ENCODE measurements at places on chromosomes 1 and 21.

DNA sequence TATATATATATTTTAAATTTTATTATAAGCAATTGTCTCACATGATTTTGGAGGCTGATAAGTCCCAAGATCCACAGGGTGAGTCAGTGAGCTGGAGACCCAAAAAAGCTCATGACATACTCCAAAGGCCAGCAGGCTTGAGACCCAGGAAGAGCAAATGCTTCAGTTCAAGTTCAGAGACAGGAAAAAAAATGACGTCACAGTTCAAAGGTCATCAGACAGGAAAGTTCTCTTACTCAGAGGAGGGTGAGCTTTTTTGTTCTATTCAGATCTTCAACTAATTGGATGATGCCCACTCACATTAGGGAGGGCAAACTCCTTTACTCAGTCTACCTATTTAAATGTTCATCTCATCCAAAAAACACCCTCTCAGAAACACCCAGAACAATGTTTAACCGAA, 18.2 kb downstream of the RXRG start:
- DNase-seq = no peak

DNA sequence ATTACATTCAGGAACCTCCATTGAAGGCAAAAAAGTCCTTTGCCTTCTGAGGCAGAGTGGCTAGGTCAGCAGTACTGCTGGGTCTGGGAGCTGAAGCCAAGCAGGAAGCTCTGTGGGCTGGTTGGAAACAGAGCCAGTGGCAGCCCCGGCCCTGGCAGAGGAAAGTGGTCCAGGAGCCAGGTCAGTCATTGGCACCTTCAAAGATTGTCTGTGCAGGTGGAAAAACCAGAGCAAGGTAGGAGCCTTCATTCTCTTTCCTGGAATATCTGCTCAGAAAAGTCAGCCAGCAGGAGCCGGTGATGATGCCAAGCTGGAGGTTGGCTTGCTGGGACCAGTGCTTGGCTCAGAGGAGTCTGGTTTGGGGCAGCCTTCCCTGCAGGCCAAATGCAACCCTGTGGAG, 12.5 kb upstream of the DISP3 start:
- DNase-seq = no peak

DNA sequence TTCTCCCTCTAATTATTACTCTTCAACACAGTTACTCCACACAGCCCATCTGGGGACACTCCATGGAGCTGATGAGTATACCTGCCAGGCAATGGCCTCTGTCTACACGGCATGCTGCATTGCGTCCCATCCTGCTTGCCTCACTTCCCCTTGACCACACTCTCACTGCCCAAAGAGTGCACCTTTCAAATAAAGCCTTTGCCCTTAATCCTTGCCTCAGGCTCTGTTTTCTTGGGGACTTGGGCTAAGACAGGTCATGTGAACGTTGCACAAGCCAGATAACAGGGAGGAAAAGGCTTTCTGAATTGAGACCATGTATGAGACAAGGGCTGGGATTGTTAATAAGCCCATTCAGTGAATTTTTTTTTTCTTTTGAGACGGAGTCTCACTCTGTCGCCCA, 40.0 kb upstream of the SIM2 start:
- DNase-seq = no peak

DNA sequence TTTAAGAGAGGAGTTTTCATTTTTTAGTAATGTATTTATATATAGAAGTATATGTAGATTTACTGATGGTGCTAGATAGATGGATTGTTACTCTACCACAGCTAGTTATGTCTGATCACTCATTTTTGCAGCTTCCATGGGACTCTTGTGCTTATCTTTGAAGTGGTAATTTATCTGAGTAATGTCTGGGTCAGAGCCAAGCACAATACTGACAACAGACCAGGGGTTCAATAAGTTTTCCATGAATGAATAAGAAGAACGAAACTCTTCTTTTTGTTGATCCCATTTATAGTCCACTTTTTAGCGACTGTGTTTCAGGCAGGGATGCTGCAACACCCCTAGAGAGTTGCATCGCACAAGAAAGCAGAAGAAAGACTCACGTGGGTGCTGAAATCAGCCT, 935.2 kb downstream of the PLA2G4A start:
- DNase-seq = no peak

DNA sequence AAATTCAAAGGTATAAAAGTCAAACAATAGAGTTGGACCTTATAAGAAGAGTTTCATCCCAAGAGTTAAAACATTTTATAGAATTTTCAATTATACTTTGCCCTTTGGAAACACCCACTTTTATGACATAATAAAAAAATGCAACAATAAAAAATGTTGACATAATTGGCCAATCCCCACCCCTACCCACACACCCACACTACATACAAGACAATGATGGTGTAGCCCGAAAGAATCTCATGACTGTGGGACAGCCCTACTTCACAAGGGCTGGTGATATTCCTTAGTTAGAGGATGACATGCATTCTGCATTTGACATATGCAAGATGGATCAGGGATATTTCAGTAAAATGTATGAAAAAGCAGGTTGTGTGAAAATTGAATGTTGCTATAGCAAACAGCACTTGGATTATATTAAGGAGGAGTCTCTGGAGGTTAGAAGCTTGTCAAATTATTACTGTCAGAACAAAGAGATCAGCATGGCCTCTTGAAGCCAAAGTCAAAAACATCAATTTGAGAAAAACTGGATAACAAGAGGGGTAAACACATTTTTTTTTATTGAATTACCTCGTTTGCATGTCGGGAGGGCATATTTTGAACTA, 133.0 kb upstream of the SAMSN1 start:
- DNase-seq = no peak

DNA sequence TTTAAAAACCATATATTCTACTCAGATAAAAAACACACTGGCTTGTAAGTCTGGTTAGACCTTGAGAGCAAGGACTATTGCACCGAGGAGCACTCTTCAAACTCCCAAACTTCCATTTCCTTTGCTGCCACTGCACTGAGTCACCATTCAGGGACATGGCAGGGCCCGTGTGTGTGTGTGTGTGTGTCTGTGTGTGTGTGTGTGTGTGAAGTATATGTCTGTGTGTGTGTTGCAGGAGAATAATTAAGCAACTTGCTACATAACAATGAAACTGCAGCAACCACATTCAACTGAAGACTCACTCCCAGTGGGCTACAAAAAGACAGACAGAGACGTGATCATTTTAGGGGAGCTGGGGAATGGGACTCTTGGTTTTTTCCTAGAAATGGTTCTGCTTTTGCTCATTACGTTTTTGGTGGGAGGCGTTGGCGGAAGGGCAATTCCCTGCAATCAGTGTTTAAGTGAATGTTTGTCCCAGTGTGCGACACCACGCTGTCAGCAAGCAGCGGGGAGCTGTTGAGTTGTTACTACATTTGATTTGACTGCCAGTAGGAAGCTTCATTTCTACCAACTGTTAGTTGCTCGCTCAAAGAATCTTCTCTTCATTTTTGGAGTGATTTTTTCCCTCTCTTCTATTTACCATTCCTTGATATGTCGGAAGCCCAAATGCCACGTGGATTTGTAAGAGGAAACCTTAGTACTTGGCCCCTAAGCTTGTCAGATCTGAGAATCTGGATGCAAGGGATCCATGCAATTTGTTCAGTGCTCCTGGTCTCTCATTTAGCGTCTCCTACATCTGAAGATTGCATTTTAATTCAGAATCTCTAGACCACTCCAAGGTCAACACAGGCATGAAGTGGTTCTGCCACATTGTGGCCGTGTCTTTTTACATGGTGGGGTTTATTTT, 36.1 kb downstream of the ESRRG start:
- no peak for DNase-seq

- no peak for DNase-seq
Measured at GRCh38 chr1:201749059-201749690, 79.8 kb upstream of the IPO9 start.

GRCh38 chr21:42523211-42523610, 9.6 kb downstream of the SLC37A1 start:
- DNase-seq = no peak

GRCh38 chr1:111696330-111696729, 42.9 kb downstream of the INKA2 start:
- no peak for DNase-seq

Data from stimulated activated CD8-positive, alpha-beta memory T cell treated with anti-CD3 and anti-CD28 coated beads, Interleukin-4, amount 100 ng/mL, for 1 hour (primary cell).